Activated CD4-positive, alpha-beta memory T cell treated with anti-CD3 and anti-CD28 coated beads, Interleukin-2, amount 10 ng/mL, durations not matched to agents 7 days and 5 days (primary cell): ENCODE measurements at places on chromosomes 12 and 14. TPM values are rescaled to one million over a fixed set of nuclear protein-coding genes. Genes with fewer than 3 reads are reported as not detected.
A peak's percentile ranks its signal among the peaks of the same experiment; 100 is the strongest.

- no peak for DNase-seq
Observed at GRCh38 chr12:39852346-39852745, 232.7 kb upstream of the ABCD2 start.

The TAS2R46 gene
- 0.43 TPM for total RNA-seq

The TDRD9 gene
- total RNA-seq = 0.08 TPM

GRCh38 chr12:51307655-51308593 is 16.1 kb downstream of the BIN2 start:
- DNase-seq = no peak

- peak; percentile 78 for DNase-seq
Observed at GRCh38 chr12:6959058-6959804, 8.1 kb downstream of the PTPN6 start.

The GPR84 gene
- 0.25 TPM for total RNA-seq

GRCh38 chr12:70691018-70691672 is 53.9 kb upstream of the PTPRB start:
- no peak for DNase-seq

- DNase-seq = no peak
Observed at GRCh38 chr12:98296462-98297079, 218.8 kb upstream of the TMPO start.

- DNase-seq = peak; percentile 49
Observed at GRCh38 chr14:105974902-105975301, 448.5 kb downstream of the TMEM121 start.

DNA sequence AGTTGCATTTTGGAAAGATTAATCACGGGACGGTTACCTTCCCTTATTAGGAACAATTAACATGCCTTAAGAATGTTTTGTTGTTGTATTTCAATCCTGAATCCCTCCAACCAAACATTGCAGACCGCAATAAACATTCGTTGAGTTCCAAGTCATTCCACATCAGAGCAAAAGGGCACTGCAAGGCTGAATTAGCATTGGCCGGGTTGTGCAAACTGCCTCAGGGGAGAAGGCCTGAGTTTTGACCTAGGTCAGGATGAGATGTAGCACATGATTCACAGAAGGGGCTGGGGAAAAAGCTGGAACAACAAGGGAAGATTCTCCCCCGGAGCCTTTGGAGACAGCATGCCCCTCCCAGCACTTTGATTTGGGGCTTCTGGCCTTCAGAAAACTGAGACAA is 82.1 kb upstream of the BDKRB2 start:
- DNase-seq = no peak

DNA sequence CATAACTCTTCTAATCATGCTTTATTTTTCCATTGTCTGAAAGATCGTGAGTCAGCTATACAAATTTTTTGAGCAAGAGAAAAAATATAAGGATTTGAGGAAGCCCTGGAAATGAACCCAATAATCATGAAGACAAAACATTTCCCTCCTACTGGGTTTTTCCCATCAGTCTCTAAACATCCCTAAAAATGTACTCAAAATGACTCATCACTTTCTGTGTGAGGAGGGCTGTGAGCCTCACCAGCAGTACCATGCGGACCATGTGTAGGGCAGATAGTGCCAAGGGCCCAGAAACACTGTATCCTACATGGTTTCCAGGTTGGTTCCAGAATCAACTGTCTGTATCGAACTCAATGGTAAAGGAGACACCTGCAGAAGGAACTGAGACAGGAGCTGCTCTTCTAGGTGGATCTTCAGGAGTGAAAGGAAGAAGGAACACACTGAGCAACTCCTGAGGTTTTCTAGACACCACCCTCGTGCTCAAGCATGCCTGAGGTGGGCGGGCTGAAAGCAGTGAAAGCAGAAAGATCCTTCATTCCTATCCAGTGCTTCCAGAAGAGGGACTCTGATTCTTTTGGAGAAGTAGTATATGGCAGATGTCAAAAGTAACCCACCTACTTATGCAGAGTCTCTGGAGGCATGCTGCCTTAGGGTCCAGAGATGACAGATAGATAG is 48.6 kb upstream of the RHOJ start:
- DNase-seq = no peak

The CLEC7A gene
- total RNA-seq = not detected

The PLEKHG7 gene
- total RNA-seq = 0.05 TPM

The SNW1 gene
- total RNA-seq = 117 TPM

GRCh38 chr12:87491089-87491488 is 538.1 kb downstream of the C12orf50 start:
- no peak for DNase-seq

DNA sequence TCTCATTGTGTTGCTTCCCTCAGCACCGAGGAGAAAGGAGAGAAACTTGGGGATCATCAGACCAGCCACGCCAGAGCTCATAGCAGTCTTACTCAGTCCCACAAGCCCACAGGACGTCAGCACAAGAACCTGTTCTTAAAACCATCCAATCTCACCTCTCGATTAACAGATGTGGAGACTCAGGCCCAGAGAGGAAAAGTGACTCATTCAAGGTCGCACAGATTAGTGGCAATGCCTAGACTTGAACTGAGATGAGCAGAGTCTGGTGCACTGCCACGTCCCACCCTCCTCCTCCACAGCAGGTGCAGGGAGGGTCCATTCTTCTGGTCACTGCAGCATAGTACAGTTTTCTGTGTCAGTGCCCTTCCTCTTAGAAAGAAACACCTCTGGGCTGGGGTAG is 154.9 kb upstream of the PZP start:
- DNase-seq = peak; percentile 55

- no peak for DNase-seq
Observed at GRCh38 chr14:89618330-89618708, 201.3 kb upstream of the FOXN3 start.

The EGLN3 gene
- total RNA-seq = 10.9 TPM

DNA sequence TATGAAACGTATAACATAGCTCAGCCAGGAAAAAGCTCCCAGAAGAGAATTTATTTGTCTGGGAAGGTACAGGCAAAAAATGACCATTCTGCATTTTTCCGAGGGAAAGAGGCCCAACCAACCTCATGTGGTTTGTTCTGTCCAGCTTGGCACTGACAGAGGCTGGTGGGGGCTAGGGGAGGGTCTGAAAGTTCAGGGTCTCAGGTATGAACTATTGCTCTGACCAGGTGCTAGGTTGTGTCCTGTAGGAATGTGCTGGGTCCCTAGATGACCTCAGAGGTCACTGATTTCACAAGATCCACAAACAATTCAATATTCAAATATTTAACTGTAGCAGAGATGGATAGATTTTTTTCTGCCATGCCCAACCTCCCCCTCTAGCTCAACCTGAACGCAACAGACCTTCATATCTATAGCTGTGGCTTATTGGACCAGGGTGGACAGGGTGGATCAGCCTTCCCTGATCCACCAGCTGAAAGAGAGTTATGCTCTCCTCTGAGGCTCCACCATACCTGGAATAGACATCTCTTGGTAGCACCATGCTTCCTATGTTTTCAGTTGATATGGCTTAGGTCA is 32.9 kb upstream of the IFT81 start:
- no peak for DNase-seq

GRCh38 chr12:97757481-97758193 is 295.0 kb downstream of the RMST start:
- DNase-seq = no peak

GRCh38 chr14:96790706-96791105 is 6.5 kb upstream of the VRK1 start:
- no peak for DNase-seq

The TMEM263 gene
- 26.0 TPM for total RNA-seq

The AMN gene
- 0.23 TPM for total RNA-seq

GRCh38 chr14:91326514-91327249 is 82.2 kb upstream of the GPR68 start:
- DNase-seq = no peak

GRCh38 chr12:99146730-99147129 is 500.8 kb upstream of the GARIN6 start:
- no peak for DNase-seq

GRCh38 chr12:131281016-131281415 is 327.3 kb downstream of the ADGRD1 start:
- DNase-seq = no peak

DNA sequence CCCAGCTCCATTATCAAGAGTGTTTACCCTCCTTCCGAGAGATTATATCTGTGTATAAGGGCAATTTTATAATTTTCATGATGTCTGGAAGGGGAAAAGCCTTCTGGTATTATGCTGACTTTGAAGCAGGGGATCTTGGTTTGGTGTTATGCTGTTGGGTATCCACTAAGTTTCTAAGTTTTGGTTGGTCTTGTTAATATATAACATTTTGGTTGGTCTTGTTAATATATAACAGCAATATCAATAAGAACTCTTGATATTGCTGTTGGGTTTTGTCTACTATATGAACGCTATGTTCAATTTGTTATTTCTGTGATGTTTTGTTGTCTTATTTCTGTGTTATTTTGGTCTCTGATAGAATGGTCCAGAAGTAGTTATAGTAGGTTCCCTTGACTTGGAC is 349.2 kb upstream of the LRFN5 start:
- DNase-seq = no peak

GRCh38 chr12:77751939-77752338 is 78.8 kb upstream of the NAV3 start:
- no peak for DNase-seq

DNA sequence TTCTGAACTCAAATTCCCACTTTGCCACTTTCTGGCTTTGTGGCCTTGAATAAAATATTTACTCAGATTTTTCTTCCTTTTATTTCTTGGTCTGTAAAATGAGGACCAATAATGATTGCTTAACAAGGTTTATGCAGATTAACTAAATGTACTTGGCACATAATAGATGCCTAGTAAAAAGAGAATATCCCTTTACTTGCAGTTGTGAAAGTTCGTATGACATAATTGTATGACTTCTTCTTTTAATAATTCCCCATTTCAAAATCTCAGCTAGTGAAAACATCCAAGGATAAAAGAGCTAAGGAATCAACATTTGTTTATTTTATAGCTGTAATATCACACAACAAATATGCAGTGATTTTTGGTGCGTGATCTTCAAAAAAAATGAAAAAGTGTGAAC is 215.6 kb upstream of the ATP2B1 start:
- DNase-seq = no peak

The TCL1A gene
- total RNA-seq = not detected

- no peak for DNase-seq
Observed at GRCh38 chr14:55240526-55241178, 30.6 kb upstream of the FBXO34 start.

DNA sequence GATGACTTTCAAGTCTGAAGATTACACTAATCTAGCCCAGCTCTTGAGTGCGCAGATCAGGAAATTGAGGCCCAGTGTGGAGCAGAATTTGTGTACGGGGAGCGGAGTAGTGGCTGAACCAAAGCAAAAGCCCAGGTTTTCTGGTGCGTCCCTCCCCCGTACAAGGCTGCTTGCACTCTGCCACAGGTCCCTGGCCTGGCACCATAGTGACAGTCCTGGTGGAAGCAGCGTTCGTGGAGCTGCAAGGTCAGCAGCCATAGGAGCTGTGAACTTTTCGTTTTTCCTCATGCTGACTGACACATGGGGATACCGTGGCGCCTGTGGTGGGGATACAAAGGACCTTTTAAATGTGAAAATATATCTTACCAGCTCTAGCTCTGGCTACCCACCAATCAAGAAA is 1.7 kb downstream of the EVL start:
- peak; percentile 44 for DNase-seq

DNA sequence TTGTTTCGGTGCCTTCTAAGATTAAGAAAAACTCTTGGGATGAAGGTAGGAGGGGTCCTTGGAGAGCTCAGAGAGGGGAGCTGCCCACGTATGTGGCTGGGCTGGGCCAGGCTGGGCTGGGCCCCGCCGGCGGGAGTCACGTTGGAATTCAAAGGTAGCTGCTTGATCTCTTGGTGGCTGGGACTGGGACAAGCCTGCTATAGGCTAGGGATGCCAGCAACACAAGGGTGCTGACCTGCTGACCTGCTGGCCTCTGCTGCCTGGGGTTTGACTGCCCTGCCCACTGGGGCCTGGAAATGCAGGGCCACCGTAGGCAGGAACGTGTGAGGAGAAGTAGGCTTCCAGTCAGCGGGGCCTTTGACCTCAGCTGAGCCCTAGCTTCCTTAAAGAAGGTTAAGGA is 52.8 kb upstream of the GTF2A1 start:
- no peak for DNase-seq

The BDKRB2 gene
- total RNA-seq = not detected

DNA sequence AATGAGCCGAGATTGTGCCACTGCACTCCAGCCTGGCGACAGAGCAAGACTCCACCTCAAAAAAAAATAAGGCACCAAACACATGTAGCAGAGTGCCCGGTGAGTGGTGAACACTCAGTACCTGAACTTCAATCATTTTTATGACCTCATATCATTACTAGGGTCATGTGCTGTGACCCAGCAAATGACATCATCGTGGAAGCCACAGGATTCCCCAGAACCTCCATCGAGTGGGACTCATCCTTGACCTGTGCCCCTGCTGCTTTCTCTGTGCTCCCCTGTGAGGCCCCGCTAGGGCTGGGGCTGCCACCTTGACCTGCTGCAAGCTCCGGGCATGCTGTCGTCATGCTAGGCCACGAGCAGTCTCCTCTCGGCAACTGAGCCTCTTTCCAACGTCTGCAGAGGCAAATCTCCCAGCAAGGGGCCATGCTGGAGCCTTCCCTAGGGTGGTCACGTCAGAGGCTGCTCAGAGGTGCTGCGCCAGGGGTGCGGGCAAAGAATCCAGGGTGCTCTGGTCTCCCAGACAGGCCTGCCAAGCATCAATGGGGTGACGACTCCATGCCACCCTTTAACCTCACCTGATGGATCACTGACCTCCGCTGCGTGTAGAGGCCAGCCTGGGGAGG is 18.5 kb downstream of the GLTP start:
- no peak for DNase-seq

- no peak for DNase-seq
Observed at GRCh38 chr12:124632519-124632984, 65.1 kb upstream of the NCOR2 start.

The GALNT4 gene
- 21.5 TPM for total RNA-seq

The PDZRN4 gene
- total RNA-seq = not detected

GRCh38 chr14:97137705-97138104 is 340.5 kb downstream of the VRK1 start:
- peak; percentile 19 for DNase-seq

The IL31 gene
- not detected for total RNA-seq

DNA sequence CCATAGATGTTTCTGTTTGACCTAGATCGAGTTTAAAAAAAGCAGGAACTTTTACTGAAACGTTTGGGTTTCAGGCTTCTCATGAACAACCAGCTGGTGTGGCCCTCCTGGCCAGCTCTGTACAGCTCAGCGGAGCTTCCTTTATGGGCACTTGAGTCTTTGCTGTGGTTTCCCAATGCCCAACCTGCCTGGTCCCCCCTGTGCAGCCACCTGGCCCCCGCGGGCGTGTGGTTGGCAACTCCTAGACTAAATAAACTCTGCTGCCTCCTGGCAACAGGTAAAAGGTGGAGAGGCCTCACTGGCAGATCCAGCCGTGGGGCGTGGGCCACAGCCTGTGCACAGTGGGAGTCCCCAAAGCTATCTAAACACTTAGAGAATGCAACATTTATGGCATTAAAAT is 38.7 kb downstream of the ADGRD1 start:
- no peak for DNase-seq

The PTHLH gene
- total RNA-seq = not detected

- no peak for DNase-seq
Observed at GRCh38 chr14:33210311-33210710, 271.6 kb downstream of the NPAS3 start.

The SLC38A2 gene
- total RNA-seq = 265 TPM
